ENCODE measurements at places on chromosomes 5 and 9. TPM values are rescaled to one million over a fixed set of nuclear protein-coding genes. Genes with fewer than 3 reads are reported as not detected.

- no peak for DNase-seq
Measured at GRCh38 chr5:141869040-141869439, 9.2 kb downstream of the PCDH1 start.

DNA sequence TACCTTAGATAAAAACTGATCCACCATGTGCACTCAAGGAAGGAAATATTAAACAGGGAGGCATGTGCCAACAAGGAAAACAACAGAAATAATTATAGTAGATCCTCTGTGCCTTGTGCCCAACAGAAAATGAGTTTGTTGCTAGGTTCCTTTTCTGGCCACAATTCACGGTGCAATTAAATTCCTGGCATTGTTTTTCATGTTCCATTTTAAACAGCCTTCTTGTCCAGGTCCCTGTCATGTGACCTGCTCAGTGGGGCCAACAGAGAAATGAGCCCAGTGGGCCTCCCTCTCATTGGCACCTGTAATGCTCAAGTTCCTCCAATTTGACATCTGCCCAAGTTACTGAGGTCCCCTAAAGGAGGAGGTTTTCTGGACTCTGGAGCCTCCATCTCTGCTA lies 56.5 kb downstream of the SPOCK1 start:
- DNase-seq, result no peak

DNA sequence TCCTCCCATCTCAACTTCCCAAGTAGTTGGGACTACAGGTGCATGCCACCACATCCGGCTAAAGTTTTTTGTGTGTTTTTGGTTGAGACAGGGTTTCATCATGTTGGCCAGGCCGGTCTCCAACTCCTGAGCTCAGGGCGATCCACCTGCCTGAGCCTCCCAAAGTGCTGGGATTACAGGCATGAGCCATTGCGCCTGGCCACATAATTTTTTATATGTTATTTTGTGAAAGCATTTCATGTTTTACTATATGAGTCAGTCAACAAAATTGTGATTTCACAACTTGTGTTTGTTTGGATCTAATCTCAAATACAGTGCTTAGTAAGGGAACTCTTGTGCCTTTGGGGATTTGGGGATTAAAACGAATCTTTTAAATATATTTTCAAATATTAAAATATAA lies 20.0 kb upstream of the FAM120AOS start:
- DNase-seq, result no peak

DNA sequence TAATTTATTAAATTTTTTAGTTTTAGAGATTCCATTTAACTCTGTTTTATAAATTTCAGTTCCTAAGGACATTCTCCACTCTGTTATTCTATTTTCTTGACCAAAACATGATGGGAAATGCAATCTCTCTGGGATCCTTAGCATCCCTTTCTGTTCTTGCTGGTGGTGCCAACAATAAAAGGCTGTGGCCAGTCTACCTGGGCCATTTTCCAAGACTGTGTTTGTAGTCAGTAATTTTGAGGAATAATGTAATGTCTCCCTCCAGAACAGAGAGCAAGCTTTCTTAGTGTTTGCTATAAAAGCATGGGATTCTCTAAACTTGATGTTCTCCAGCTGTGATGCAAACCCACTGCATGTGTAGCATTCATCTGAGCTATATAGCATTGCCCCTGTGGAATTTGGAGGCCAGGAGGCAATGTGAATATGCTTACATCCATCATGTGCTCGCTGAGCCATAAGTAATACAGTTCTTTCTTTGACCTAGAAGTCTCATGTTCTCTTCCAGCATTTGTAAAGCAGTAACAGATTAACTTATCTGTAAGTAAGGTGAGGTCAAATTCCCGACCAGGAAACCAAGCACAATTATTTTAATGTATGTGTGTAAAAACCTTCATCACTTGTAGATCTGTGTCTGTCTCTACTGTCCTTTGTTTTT lies 211.5 kb upstream of the TAS2R1 start:
- no peak for DNase-seq

GRCh38 chr5:118303296-118303695 lies 685.1 kb downstream of the DTWD2 start:
- DNase-seq, result no peak

DNA sequence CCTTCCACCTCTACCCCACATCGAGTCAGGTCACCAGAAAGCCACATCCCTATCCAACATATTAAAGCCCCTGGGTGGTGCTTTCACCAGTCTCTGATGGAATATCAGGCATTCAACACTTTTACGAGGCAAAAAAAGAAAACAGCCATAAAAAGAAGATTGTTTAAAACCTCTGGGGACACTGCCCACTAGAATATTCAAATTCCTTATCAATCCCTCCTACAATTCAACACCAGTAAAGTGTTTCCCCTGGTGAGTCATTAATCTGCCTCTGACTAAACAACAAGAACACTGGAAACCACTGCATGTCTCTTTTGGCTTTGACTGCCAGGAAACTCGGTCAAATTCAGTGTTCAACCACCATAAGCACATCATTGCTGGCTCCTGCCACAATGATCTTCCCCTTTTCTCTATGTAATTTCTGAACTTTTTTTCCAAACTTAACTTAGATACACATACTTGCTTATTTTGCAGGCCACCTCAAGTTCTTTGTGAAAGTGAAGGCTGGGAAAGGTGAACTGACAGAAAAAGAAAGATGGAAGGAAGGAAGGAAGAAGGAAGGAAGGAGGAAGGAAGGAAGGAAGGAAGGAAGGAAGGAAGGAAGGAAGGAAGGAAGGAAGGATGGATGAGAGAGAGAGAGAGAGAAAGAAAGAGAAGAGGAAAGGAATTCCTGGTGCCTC lies 105.3 kb downstream of the PAX5 start:
- DNase-seq, result no peak

DNA sequence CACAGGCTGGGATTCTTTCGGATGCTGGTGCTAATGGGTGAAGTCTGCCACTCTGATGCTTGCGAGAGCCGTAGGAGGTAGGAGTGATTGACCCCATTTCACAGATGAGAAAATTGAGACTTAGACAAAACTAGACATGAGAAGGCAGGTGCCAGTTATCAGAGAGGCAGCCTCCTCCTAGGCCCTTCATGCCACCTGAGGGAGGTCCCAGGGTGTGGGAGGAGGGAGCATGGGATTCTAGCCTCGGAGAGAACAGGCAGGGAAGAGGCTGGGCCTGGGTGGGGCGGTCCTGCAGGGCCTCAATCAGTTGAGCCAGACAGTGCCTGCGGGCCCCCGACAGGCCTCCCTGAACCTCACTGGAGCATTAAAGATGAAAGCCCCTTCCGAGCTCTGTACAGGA lies 112.4 kb downstream of the COL23A1 start:
- no peak for DNase-seq

The NME5 gene
- total RNA-seq, result not detected

The FCN1 gene
- total RNA-seq, result 1.1 TPM

The CA9 gene
- total RNA-seq, result not detected

The PCDHB13 gene
- not detected for total RNA-seq

The MCC gene
- total RNA-seq, result 2.9 TPM
